ENCODE measurements at places on chromosomes 3 and 15. TPM values are rescaled to one million over a fixed set of nuclear protein-coding genes. Genes with fewer than 3 reads are reported as not detected.

SYNPR gene
- polyA plus RNA-seq, result 0.11 TPM

FBXL22 gene
- polyA plus RNA-seq, result 1.9 TPM

SLC38A3 gene
- polyA plus RNA-seq, result 8.1 TPM

ISLR2 gene
- polyA plus RNA-seq, result 0.31 TPM

CFAP20DC gene
- 3.9 TPM for polyA plus RNA-seq

GRCh38 chr3:77541203-77541922 is 501.5 kb downstream of the ROBO2 start:
- DNase-seq, result no peak

DNA sequence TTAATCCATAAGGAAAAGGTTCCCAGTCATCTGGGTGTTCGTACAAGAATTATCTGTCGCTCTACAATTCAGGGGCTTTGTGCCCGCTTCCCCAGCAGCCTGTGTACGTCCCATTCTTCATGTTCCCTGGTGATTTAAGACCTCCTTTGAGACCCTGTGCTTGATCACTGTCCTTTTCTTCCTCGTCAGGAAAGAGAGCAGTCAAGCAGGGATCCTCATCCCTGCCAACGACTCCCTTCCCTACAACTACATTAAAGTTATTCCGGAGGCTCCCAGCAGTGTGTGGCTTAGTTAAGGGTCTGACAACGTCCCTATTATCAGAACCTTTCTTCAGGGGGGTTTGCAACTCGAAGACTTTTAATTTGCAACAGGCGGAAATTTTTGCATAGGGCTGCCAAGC is 175.7 kb downstream of the FOXP1 start:
- no peak for DNase-seq

GRCh38 chr3:14688525-14688924 is 13.6 kb downstream of the C3orf20 start:
- no peak for DNase-seq

DNA sequence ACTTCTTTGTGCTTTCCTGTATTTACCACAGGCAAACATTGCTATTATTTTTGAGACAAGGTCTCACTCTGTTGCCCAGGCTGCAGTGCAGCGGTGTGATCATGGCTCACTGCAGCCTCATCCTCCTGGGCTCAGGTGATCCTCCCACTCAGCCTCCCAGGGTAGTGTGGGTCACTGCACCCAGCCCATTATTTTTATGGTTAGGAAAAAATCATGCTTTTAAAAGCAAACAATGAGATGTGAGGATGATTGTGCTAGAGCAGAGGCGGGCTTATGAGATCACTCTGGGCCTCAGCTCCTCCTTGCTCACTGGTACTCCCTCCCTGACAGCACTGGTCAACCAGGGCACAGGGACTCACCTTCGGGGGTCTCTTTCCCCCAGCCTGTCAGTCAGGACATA is 2.2 kb downstream of the MAN2C1 start:
- no peak for DNase-seq

- DNase-seq, result no peak
Measured at GRCh38 chr15:70226337-70226980, 128.7 kb upstream of the TLE3 start.

DNA sequence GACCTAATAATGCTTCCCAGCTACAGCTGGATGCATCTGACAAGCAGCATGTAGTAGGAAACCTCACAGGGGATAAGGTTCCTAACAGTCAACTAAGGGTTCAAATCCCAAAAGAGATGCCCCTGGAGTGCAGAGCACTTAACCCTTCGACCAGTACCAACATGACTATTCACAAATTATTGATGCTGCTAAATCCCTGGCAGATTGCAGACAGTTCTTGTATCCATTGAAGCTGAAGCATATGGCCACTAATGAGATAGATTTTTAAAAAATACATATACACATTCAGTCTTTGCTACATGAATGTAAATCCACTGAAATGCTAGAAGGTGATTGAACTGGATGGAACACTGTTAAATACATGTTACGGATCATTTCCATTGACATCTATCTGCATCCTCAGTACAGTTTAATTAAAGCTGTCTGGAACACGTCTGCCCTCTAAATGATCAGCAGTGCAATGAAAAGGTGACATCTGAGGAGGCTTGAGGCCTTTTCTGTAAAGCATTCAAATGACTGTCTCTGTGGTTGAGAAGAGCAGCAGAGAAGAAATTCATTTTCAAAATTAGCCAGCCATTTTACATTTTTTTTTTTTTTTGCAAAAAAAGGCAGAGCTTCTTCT is 19.5 kb upstream of the NANOGP8 start:
- DNase-seq, result no peak

- no peak for DNase-seq
Measured at GRCh38 chr3:191343115-191343514, 12.8 kb upstream of the UTS2B start.

- DNase-seq, result no peak
Measured at GRCh38 chr3:128066114-128066513, 13.9 kb downstream of the SEC61A1 start.

GRCh38 chr3:148379763-148380382 is 317.8 kb upstream of the AGTR1 start:
- peak; percentile 29 for DNase-seq

DNA sequence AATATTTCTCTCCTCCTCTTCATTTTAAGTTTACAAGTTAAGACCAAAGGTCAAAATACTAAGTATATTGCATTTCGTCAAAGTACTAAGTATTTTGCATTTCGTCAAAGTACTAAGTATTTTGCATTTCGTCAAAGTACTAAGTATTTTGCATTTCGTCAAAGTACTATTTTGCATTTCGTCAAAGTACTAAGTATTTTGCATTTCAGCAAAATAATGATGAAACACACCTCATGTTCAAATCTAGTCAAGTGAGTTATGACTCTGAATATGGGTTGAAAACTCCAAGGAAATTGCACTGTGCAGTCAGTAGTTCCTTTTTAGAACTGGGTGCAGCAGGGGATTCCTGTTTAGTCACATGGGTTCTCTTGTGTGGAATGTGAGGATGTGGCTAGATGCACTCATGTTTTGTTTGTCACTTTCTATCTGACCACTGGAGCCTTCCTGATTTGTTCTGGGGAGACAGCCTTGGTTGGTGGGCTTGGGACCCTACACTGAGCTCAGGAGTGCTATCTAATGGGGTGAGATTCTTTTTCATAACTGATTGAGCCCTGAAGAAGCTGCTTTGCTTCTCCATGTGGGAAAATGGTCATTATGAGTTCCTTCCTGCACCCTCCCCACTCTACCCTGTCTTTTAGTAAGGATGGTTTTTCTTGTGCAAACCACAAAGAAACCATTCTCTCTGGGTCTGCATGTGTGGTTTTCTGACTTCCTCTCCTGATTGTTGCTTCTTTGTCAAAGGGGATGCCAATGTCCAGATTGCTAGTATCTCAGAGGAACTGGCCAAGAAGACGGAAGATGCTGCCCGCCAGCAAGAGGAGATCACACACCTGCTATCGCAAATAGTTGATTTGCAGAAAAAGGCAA is 73.4 kb downstream of the CCK start:
- DNase-seq, result no peak

DNA sequence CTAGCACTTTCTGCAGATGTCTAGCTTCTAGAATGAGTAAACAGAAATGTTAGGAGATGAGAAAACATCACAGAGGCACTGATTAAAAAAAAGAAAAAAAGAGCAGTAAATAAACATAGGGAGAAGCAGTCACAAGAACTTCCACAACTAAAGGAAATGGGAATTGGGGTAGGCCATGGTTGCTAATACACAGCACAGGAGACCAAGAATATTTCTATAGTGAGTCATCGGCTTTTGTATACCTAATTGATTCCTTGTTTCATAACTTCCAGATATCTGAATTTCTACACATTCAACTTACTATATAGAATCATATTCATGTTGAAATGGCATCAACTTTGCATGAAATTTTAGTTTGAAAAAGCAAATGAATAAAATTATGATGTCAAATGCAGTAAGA is 47.3 kb upstream of the TCF12 start:
- no peak for DNase-seq

All from left renal cortex interstitium (tissue), 4 donors.